Glomerular endothelial cell (primary cell): ENCODE measurements at places on chromosomes 16 and 17.
A peak's percentile ranks its signal among the peaks of the same experiment; 100 is the strongest.

DNA sequence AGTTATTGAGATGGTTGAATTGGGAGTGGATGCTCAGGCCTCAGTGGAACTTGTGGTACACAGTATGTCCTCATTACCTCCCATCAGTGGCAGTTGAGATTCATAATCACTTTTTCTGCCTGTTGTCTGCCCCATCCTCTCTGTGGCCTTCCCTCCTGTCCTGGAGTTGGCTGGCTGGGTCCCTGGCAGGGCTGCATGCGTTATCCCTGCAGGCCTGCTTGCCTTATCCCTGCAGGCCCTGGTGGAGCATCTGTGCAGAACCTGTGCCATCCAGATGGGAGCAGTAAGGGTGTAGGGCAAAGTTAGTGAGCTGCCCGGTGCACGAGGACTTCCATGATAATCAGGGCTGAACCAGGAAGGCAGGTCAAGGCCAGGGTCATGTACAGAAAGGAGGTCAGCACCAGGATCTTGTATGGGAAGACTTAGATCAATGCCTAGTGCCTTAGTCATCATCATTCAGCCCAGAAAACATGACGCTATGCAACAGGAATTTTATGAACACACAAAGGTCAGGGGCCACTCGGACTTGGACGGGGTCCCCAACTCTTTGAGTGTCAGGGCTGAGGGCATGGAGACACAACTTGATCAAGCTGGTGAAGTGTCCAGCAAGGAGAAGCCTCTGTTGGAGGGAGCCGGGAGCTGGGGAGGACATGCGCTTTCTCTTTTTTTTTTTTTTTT is 47.2 kb downstream of the ABCC1 start:
- peak; percentile 88 for DNase-seq

GRCh38 chr16:51936846-51937245 is 610.1 kb downstream of the TOX3 start:
- DNase-seq = no peak

DNA sequence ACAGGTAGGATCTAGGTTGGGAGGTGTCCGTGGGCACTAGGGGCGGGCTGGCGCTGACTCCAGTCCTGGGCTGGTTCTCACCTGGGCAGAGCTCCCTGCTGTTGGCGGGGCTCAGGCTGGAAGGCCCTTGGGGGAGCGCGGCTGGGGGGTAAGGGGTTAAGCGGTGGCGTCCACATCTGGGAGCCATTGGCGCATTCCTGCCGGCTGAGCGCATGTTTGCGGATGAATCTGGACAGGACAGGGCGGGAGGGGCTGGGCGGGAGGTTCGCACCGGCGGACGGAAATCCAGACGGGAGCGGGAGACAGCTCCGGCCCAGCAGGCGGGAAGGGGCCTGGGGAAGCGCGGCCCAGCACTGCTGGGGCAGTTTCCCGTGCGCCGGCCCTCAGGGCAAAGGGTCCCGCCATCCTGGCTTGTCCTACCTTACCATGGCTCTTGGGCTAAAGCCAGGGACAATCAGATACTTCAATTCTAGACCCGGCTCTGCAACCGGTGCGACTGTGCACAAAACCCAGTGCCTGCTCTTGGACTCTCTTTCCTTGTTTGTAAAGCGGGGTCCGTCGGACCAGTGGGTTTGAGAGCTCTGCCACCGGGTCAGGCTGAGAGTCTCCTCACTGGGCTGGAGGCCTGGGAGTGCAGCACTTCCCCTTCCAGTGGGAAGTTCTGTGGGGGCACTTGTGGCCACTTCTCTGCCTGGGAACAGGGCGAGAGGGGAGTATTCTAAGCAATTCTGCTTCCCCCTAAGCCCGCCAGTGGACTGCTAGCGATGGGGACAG is 7.8 kb downstream of the RARA start:
- no peak for DNase-seq

GRCh38 chr17:82787081-82787848 is 35.4 kb downstream of the TBCD start:
- no peak for DNase-seq

DNA sequence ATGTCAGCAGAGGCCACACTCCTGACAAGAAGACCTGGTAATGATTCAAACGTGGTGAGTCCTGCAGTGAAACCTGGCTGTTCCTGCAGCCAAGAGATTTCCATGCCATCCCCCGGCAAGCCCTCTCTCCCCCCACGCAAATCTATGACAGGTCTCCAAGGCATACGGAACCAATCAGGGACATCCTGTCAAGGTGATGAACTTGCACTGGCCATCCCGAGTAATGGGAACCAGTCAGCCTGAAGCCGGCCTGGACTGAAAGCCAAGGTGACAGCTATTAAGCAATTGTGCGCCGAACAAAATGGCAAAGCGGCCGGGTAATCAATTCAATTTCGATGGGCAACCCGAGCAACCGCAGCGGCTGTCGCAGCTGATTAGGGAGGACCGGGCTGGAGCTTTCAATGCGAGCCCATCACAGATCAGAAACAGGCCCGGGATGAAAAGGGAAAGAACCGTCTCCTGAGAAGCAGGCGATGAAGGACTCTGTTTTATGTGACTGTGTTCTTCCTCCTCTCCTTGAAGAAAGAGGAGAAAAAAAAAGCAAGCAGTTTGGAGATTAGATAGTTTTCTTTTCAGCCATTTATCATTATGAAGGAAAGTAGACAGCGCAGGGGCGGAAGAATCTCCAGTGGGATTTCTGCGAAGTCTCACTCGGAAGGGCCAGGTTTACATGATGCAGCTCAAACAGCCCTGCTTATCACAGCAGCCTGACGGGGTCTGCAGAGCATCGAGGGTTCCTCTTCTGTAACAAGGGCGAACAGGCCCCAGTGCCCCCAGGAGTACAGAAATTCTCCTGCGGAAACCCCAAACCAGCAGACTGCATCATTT is 35.2 kb downstream of the TBX4 start:
- DNase-seq = no peak

DNA sequence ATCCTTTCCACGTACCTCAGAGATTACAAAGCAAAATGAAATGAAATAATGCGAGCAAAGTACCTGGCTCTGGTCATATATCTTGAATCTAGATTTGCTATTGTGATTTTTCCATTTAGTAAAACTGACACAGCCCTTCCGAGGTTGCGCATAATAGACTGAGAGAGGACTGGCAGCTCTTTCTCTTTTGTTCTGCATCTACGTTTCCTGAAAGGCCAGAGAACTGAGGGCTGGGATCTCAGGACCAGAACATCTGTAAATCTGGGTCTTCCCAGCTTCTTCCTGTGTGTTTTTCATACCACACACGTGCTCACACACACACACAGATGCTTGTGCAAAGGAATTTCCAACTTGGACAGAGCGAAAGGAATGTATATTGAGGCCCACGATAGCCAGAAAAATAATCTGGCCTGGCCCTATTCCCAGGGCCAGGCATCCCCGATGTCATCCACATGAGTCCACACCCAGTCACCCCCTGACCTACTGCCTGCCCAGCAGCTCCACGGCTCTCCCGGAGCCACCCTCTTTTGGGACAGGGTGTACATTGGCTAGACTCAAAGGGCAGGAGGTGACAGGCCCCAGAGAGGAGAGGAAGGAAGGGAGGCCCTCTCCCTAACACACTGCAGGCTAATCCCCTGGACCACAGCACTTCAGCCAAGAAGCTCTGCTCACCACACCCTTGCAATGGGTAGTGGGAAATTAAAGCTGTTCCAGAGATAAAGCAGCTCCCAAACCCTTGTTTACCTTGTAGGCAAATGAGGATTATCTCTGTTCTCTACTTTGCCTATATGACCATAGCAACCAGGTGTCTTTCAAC is 41.8 kb downstream of the NOL11 start:
- no peak for DNase-seq

DNA sequence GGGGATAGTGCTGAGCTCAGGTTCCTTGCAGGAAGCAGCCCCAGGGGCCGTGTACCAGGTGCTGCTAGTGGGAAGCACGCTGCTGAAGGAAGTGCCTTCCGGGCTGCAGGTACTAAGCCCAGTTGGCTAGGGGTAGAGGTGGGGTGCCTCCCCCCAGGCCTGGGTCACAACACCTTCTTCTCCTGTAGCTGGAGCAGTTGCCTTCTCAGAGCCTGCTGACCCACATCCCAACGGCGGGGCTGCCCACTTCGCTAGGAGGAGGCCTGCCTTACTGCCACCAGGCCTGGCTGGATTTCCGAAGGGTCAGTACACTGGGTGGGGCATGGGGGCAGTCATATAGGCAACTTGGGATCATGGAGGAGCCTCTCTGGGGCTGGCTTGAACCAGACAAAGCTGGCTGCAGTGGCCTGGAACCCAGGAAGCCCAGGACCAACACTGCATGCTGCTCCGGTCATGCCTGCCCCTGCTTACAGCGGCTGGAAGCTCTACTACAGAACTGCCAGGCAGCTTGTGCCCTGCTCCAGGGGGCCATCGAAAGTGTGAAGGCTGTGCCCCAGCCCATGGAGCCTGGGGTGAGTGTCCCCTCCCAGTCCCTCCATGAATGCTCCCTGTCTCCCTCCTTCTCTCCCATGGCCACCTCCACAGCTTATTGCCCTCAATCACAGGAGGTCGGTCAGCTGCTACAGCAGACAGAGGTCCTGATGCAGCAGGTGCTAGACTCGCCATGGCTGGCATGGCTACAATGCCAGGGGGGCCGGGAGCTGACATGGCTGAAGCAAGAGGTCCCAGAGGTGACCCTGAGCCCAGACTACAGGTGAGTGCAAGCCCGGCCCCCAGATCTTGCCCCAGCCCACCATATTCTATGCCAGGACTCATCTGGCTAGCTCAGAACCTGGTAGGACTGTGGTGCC is 2.5 kb downstream of the PLEKHG4 start:
- DNase-seq = no peak

- no peak for DNase-seq
Measured at GRCh38 chr17:81924557-81925532, 2.7 kb downstream of the MAFG start.

DNA sequence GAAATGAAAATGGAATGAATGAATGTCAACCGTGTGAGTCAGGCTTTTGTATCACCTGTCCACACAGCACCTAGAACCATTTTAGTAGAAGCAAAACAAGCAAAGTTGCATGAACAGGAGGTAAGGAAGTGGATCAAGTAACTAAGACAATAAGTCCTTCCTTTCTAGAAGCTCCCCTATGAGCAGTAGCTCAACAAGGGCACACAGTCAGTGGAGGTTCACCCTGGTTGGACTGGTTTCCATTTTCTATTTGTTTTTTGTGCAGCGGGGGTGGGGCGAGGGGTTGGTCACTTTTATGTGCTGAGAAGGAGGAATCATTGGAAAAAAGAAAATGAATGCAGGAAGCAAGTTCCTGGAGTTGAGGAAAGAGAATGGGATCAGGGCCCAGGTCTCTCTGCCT is 4.0 kb upstream of the HSBP1 start:
- no peak for DNase-seq

- no peak for DNase-seq
Measured at GRCh38 chr16:68719993-68720489, 17.1 kb upstream of the CDH1 start.

- DNase-seq = no peak
Measured at GRCh38 chr17:81471818-81472456, 40.7 kb downstream of the ACTG1 start.

DNA sequence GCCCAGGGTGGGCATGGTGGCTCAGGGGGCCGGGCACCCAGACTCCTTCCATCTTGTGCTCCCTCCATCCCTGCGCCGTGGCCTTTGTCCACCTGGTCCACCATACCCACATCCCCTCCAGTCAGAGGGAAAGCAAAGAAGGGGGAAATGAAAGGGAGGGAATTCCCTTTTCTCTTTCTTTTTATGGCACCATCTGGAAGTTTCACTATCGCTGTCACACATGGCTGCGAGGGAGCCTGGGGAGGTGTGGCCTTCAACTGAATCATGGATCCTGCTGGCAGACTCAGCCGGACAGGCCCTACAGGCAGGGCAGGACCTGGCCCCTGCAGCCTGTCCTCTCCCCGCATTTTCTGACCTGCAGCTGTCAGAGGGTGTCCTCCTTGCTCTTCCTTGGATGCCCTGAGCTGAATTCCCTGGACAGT is 6.2 kb downstream of the SLC12A3 start:
- no peak for DNase-seq

- no peak for DNase-seq
Measured at GRCh38 chr17:81239714-81240555, 817 bp downstream of the NDUFAF8 start.

GRCh38 chr17:70080541-70081347 is 5.7 kb downstream of the KCNJ16 start:
- no peak for DNase-seq

GRCh38 chr16:20887207-20887606 is 13.0 kb downstream of the DCUN1D3 start:
- DNase-seq = no peak

GRCh38 chr17:50562242-50563091 is 2.0 kb downstream of the CACNA1G start:
- no peak for DNase-seq

- DNase-seq = no peak
Measured at GRCh38 chr17:77388384-77389306, 247.9 kb downstream of the SEC14L1 start.

DNA sequence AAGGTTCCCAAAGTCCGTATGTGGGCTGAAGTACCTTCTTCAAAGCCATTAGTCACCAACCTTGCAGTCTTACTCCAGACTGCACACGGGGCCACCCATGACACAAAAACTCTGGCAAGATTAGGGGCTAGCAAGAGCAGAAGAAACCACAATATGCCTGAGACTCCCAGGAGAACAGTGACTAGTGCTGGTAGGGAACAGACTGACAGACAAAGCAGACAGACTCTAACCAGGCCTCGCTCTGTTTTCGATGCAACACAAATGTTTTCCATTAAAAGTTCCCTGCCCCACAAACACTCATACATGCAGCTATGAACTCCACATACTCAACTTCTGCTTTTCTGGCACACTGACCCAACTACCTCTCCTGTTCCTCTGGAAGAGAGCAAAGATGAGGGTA is 102.2 kb downstream of the HIC1 start:
- no peak for DNase-seq

- DNase-seq = no peak
Measured at GRCh38 chr17:31388770-31389656, 2.5 kb upstream of the RAB11FIP4 start.

- DNase-seq = no peak
Measured at GRCh38 chr16:86528061-86528929, 18.0 kb downstream of the FOXF1 start.

DNA sequence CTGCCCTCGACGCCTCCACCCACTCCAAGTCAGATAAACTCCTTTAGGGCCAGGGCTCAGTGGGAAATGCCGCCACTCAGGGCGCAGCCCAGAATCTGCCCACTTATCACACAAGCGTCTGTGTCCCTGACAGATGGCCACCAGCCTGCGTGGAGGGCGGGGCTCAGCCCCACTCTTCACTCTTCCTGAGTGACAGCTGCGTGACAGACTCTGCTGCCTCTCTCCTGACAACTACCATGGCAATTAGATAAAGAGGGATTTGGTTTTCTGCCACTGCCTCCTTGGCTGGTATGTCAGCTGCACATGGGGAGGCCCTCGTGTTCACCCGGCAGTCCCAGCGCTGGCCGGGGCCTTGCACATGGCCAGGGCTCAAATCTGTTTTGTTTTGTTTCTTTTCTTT is 96.2 kb downstream of the RTN4RL1 start:
- DNase-seq = no peak

GRCh38 chr17:329784-330420 is 22.7 kb downstream of the RPH3AL start:
- DNase-seq = no peak

GRCh38 chr16:79537584-79537983 is 63.0 kb downstream of the MAF start:
- no peak for DNase-seq
